Right lobe of liver (tissue), 6 donors: ENCODE measurements at places on chromosomes 7 and 10. TPM values are rescaled to one million over a fixed set of nuclear protein-coding genes. Genes with fewer than 3 reads are reported as not detected.

The NPC1L1 gene
- 19.1 TPM for total RNA-seq

The ZNF37A gene
- total RNA-seq: 6.3 TPM

The ADRA2A gene
- 0.65 TPM for total RNA-seq

The PILRA gene
- total RNA-seq: 5.0 TPM

The ANXA8 gene
- total RNA-seq: 1.0 TPM

The JCAD gene
- 2.8 TPM for total RNA-seq
